ENCODE measurements at places on chromosomes 6 and 20.

DNA sequence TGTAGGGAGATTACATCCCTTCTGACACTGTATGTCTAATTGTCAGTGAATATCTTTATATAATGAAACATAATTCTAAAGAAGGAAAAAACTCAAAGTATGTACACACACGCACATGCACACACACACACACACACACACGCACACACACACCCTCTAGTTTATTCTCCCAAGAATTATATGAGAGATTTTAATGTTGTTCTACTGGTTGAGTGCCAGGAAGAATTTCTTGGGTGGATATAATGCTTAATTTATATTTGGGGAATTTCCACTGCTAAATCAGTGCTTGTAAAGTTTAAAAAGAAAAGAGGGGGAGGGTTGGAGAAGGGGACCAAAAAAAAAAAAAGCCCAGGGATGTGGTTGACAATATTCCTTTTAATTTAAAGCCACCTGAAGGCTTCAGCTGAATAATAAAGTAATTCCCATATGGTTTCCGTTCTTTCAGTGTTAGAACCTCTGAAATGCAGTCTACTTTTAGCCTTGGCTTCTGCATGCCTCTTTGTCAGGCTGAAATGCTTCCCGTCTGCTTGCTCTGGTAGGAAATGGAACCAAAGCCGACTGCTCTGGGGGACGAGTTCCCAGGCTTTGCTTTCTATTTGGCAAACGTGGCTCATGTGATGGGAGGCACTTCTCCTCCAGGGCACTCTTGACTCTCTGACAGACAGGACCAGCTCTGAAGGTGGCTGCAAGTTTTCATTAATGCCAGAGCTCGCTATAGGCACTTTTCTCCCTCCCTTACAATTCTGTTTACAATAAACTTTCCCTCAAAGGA is 225.4 kb downstream of the PRL start:
- no peak for DNase-seq

- DNase-seq: no peak
These were observed 107.0 kb downstream of the POPDC3 start for GRCh38 chr6:105072798-105073199.

- DNase-seq: peak; percentile 72
These were observed 1.3 kb downstream of the CD24 start for GRCh38 chr6:106973018-106973835.

GRCh38 chr6:57207141-57207540 is 15.0 kb downstream of the RAB23 start:
- DNase-seq: no peak

DNA sequence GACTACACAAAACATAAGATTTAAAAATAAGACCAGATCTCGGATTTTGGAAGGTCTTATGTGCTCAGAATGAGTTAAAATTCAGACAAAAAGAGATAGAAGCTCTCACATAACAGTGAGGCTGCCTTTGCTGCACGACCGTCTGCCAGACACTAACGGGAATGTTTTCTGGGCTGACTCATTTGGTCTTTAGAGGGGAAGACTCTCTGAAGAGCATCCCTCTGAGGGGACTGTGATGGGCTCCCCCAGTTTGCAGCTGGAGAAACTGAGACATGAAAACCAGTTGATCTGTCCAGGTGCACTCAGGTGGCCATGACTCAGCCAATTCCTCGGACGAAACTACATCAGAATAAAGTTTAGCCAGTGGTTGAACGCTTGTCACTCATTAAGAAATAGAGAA is 153.9 kb downstream of the RNASET2 start:
- DNase-seq: no peak

DNA sequence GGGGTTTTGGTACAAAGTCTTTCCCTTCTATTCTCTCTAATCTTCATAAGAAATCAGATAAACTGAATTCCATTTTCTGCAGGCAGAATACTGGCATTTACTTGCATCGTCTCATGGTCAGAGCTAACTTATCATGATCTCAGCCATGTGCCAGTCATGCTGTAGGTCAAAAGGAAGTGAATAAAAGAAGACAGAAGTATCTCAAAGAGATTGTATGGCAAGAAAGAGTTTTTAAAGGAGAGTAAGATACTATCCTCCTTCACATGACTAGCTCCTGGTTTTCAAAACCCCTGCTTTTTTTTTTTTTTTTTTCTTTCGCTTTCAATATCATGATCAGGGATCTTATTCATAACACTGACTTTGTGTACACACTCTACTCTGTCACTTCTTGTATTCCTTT is 398.3 kb downstream of the C6orf118 start:
- DNase-seq: no peak

- peak; percentile 29 for DNase-seq
These were observed 476.3 kb downstream of the PRKN start for GRCh38 chr6:162251257-162251656.

DNA sequence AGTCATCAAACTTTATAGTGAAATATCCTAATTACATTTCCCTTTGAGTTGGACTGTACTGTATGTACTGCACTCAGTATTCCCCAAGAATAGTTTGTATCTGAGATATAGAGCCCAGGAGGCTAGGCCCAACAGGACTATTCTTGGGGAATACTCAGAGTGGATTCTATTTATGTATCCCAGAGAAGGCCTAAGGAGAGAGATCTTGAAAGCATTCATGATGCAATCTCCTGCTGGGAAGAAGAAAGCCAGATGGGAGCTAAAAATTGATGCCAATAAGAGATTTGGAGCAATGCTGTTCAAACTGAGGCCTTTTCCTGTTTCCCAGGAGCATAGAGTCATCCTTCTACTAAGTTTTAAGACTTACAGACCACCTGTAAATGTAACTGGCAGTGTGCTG is 452.1 kb upstream of the PLCB4 start:
- DNase-seq: no peak

- DNase-seq: no peak
These were observed 30.4 kb upstream of the PREX1 start for GRCh38 chr20:48858075-48858790.

DNA sequence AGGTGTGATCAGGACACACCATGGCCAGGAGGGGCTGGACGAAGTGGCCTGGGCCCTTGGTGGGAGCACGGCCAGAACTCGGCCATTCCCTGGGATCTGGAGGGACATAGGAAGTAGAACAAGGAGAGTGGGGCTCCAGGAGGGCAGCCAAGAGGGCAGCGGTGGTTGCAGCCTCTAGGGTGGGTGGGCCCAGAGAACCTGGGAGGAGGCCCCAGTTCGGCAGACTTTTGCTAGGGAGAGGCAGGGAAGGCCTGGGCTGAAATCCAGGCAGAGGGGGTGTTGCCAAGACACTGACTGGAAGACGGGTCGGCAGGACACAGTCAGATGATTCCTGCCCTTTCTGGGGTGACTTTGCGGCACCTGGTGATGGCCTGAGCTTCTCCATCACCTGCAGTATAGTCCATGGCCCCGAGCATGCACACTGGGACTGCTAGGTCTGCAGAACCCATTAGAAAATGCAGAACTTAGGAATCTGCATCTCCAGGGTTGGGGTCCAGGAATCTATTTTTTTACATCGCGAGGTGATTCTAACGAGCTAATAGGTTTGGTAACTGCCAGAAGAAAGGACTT is 224.8 kb downstream of the SYNDIG1 start:
- DNase-seq: no peak

- DNase-seq: no peak
These were observed 33.9 kb upstream of the RNGTT start for GRCh38 chr6:88997327-88997726.

GRCh38 chr6:159682295-159682694 is 10.7 kb downstream of the SOD2 start:
- DNase-seq: no peak

DNA sequence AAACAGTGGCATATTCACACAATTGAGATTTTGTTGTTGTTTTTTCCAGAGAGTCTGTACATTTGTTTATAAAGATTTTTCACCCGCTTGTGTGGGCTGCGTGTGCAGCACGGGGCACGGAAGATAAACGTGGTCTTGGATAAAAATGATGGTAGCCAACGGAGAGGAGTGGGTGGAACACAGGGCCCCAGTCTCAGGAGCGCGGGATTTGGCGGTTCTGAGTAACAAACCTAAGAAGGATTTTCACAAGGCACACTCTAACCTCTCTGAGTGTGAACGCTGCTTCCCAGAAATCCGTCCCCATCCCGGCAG is 3.6 kb upstream of the BNIP5 start:
- no peak for DNase-seq

- DNase-seq: no peak
These were observed 212.5 kb downstream of the C6orf118 start for GRCh38 chr6:165096868-165097267.

DNA sequence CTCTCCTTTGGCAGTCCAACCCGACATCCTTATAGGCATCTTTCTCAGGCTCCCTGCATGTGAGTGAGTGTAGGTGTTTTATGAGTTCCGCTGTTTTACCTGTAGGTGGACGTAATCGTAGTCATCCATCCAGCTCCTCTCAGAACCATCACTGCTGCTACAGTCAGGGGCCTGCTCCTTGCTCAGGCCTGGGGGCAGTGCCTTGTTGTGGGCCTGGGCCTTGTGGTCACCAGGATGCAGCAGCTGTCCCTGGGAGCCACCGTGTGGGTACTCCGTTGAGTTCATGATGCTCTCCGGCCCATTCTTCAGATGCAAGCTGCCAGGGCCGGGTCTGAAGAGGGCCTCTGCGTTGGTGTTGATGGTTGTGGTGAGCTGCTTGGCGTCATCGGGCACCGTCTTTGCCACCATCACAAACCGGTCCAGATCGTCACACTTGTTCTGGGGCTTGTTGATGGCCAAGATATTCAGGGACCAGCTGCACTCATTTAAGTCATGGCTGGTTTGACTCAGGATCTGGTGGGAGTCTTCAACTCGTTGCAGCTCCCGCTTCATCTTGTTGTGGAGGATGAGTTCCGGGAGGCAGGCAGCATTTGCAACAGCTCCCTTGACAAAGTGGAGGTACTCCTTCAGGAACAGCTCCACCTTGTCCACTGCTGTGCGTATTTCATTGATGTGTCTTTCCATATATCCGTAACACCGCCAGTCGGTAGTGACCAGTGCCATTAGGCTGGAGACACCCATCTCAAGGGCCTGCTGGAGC is 42.4 kb downstream of the NEDD9 start:
- DNase-seq: no peak

DNA sequence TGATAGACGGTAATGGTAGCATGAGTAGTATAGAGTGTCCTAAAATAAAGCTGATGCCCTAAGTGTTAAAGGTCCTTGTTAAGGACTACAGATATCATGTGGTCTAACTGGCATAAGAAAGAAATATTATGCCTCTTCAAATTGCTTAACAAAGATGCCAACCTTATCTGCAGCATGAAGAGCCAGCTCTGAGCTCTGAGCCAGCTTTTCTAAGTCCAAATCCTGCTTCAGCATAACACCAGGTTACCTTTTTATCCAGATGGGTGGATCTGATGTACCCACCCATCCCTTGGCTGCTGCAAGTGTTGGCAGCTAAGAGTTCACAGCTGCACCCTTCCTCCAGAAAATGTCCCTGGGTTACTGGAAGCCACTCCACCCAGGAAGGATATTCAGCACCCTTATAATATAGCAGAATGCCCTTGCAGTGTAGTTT is 83.8 kb downstream of the TENT5A start:
- DNase-seq: no peak

DNA sequence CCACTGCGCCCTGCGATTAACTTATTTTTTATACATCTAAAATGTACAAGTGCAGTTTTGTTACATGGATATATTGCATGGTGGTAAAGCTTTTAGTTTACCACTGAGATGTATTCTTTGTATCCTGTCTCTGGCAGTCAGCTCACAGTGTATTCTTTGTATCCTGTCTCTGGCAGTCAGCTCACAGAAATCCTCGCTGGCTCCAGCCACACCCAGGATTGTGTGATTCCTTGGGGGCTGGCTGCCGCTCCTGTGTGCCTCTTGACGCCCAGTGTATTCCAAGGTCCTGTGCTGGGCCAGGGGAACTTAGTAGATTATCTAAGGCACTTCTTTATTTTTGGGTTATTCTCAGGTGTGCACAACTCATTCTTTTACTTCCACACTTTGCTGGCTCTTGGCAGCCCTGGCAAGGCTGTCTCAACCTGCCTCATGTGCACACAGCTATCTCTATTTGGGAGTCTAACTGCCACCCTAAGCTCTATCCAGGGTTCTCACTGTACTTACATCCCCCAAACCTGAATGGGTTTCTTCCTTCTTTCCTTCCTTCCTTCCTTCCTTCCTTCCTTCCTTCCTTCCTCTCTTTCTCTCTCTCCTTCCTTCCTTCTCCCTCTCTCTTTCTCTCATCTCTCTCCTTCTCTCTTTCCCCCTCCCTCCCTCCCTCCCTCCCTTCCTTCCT is 12.4 kb upstream of the RNF24 start:
- DNase-seq: no peak

DNA sequence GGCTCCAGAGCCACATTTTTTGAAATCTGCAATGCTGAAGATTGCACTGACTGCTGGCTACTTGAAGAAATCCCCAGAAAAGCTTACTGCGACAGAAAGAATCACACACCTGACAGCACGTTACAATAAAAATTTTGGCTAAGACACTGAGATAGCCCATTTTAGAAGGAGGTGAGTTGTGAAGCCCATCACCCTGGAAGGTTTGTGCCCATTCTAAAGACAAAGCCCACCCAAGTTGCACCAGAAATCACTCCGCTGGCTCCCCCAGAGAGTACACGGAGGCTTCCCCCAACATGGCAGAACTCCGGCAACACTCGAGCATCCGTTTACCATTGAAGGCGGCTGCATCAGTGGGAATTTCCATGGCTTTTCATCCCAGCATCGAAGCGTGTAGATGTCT is 29.4 kb downstream of the LPA start:
- no peak for DNase-seq

DNA sequence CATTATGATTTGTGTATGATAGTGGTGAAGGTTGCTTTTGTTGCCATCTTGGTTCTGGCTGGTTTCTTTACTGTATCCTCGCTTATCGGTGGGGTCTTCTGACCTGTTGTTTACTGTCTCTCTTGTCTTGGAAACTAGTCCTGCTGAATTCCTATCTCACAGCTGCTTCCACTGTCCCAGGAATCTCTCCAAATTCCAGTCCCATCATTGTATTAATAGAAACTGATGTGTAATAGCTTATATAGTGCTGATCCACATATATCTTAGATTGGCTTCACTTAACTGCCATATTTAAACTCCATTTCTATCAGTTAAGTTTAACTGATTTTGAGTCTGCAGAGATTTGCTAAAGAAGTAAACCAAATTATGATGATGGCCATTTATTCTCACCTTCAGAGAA is 5.9 kb downstream of the GTF2H5 start:
- no peak for DNase-seq

- no peak for DNase-seq
These were observed 78.9 kb upstream of the ISM1 start for GRCh38 chr20:13142143-13142542.

- no peak for DNase-seq
These were observed 115.7 kb downstream of the RWDD2A start for GRCh38 chr6:83308833-83309232.

GRCh38 chr6:158596861-158597260 is 37.0 kb downstream of the TMEM181 start:
- no peak for DNase-seq
